ENCODE measurements at places on chromosomes 16 and 17.
A peak's percentile ranks its signal among the peaks of the same experiment; 100 is the strongest.

DNA sequence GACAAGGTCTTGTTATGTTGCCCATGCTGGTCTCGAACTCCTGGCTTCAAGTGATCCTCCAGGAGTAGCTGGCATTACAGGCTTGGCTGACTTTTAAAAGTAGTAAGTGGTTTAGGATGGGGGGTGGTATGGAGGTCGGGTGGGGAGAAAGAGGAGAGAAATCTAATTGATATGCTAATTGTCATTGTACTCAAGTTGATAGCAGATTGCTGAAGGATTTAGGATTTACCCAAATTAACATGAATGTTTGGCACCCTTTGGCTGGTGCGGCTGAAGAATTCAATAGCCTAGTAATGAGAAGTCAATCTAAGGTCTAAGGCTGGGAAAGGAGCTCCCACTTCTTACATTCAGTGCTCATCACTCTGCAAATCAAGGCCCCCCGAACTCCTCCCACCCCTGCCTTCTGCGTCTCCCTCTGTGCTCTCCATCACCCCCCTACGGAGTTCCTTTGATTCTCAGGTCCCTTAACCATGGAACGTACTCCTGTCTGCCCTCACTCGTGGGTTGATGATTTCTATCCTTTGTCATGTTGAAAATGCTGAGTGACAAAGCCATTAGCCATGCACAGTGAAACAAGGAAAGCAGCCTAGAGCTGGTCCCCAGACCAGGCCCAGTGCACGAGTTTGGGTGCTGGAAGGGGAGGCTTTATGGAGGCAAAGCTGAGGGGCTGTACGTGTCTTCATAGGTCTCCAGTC lies 17.3 kb downstream of the CDH13 start:
- DNase-seq, result no peak

GRCh38 chr16:80552277-80552676 lies 11.5 kb downstream of the DYNLRB2 start:
- no peak for DNase-seq

DNA sequence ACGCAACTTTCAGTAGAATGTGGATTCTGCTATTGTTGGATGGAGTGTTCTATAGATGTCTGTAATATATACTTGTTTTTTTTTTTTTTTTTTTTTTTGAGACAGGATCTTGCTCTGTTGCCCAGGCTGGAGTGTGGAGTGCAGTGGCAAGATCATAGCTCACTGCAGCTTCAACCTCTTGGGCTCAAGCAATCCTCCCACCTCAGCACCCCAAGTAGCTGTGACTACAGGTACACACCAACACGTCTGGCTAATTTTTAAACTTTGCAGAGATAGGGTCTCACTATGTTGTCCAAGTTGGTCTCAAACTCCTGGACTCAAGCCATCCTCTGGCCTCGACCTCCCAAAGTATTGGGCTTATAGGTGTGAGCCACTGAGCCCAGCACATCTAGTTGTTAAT lies 27.2 kb upstream of the CCL22 start:
- no peak for DNase-seq

DNA sequence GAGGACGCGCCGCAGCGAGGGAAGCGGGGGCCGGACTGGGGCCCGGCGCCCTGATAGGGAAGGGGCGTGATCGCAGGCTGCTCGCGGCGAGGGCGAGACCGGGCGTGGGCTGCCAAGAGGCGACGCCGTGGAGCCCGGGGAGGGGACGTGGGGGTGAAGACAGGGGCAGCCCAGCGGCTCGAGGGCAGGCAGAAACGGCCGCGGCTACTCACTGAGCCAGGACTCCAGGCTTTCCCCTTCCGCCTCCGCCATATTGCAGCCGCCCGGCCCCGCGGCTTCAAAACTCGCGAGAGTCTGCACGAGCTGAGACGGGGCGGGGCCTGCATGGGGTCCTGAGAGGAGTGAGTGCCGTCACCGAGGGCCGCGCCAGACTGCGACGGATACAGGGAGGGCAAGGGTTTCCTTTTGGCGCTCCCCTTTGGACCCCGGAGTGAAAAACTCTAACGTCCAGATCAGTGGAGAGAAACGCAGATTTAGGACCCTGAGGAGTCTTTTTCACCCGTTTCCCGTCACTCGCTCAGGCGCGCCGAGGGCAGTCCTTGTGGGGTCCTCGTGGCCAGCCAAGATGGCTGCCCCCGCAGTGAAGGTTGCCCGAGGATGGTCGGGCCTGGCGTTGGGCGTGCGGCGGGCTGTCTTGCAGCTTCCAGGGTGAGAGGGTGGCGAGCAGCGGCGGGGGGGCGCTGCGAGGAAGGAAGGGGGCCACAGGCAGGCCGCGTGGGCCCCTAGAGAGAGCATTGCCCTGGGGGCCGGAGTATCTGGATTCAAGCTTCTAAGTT lies at the start of the genes GGA3 and MRPS7:
TSS of gene GGA3 (minus strand) at position 271 of the 776 bp plus-strand sequence. CDS start at position 252, 19 bp downstream.
TSS of gene MRPS7 (plus strand) at position 544 of the 776 bp plus-strand sequence. CDS start at position 566, 22 bp downstream.
- peak; percentile 98 for DNase-seq

DNA sequence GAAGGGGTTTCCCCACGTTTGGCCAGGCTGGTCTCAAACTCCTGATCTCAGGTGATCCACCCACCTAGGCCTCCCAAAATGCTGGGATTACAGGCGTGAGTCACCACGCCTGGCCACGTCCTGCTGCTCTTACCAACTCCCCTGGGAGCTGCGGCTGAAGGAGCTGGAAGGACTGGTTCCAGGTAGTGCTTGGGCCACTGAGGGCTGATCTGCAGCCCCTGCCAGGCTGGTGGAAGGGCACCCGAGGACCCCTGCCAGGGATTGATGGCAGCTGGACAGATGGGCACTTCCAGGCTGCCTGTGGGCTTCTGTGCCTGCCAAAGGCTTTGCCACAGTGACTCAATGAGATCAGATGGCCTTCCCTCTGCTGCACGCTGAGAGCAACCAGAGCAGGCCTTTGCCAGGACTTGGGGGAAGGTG lies 2.3 kb downstream of the OXLD1 start:
- no peak for DNase-seq

DNA sequence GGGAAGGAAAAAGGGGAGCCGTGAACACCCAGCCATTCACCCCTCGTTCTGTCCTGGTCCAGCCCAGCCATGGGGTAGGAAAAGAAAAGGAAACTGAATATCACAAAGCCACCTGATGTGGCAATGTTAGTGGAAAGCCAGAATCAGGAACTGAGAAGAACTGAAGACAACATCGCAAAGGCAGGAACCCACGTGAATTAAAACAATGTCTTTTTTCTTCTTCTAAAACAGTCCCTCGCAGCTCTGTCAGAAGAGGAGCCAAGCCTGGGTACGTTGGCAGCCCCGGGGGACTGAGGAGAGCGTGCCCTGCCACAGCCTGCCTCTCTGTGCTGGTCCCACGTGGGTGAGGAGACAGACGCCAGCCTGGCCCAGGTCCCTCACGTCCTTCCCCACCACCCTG lies 55.0 kb downstream of the ZNF423 start:
- no peak for DNase-seq

DNA sequence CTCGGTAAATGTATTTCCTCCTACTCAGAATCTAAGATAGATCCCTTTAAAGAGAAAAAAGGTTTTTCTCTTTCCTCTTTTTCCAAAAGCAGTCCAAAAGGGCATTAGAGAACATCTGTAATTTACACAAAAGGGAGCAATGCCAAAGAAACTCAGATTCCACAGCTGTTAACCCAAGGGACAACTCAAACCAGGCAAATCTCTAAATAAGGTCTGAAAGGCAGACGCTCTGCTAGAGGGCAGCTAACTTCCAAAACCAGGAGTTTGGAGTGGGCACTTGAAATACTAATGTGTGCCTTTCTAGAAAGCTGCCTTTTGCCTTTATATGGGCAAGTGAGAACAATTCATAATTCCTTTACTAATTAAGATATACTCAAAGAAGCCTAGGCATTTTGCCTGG lies 435.7 kb downstream of the ZFHX3 start:
- DNase-seq, result no peak

All from T1000 (cell line).